COLO829 (cell line): ENCODE measurements at places on chromosomes 16 and 17.

GRCh38 chr16:84820305-84820684 is 510 bp downstream of the CRISPLD2 start:
- DNase-seq: no peak

DNA sequence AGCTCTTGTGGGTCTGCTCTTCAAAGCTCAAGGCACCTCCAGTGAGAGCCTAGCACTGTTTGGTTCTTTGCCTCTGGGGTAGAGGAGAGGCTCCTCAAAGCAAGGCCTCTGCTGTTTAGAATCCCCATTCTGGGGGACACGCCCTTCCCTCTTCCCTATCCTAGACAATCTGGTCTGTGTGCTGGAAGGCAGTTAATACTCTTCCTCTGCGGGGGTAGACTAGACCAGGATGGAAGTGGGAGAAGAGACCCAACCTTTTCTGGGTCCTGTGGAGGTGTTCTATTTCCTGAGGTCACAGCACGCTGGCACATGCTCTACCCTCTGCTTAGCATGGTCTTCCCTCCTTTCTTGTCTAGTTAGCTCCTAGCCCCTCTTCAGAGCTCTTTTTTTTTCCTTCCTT is 7.7 kb downstream of the ERAL1 start:
- DNase-seq: no peak

GRCh38 chr17:57945996-57946797 is 9.0 kb downstream of the CUEDC1 start:
- no peak for DNase-seq

DNA sequence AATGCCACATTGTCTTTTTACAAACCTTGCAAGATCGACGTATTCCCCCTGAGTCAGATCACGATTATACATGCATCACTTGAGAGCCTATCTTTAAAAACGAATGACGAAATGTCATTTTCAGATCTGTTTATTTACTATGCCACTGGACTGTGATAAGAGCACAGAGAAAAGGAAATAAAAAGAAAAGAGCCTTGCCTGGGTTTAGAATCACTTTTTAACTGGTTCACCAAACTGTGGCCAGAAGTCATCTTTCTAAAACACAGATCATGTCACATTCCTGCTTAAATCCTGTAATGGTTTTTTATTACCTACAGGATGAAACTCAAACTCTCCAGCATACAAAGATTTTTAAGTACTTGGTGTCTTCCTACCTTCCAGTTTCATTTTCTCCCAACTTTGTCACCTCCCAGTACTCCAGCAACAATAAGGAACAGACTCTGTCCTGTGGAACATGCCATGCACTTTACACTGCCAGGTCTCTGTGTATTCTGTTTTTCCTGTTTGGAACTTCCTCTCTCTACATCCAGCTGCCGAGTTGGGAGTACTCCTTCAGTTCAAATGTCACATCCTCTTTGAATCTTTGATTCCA is 91.5 kb downstream of the SNX11 start:
- DNase-seq: no peak

GRCh38 chr17:76498876-76499251 is 2.4 kb downstream of the RHBDF2 start:
- no peak for DNase-seq

DNA sequence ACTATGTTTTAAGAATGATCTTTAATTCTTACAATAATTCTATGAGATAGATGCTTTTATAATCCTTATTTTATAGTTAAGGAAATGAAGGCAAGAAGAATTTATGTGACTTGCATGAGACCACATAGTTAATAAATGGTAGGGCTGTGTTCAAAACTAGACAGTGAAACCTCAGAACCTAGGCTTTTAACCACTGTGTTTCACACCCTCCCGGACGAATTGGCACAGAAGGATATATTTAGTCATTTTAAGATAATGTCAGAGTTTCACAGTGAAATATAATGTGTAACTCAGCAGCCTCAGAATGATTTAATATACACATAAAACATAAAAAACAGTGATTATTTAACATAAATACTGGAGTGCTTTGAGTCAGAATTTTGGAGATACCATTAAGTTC is 57.0 kb downstream of the NSRP1 start:
- DNase-seq: no peak

- DNase-seq: no peak
Measured at GRCh38 chr17:56119191-56119590, 34.1 kb upstream of the ANKFN1 start.

DNA sequence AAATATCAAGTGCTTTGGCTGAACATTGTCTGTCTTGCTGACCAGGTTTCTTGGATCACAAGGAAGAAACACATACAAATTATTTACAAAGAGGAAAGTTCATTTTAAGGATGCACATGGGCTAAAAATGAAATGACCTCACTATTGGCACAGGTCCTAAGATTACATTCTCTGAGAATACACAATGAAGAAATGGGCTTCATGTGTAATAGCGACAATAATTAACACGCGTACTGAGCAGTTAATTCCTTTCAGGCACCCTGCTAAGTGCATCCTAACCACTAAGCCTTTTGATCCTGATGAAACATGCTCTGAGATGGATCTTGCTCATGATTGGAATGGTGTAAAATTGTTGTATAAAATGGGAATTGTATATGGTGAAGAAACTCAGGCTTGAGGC is 429.0 kb downstream of the HS3ST4 start:
- DNase-seq: no peak

DNA sequence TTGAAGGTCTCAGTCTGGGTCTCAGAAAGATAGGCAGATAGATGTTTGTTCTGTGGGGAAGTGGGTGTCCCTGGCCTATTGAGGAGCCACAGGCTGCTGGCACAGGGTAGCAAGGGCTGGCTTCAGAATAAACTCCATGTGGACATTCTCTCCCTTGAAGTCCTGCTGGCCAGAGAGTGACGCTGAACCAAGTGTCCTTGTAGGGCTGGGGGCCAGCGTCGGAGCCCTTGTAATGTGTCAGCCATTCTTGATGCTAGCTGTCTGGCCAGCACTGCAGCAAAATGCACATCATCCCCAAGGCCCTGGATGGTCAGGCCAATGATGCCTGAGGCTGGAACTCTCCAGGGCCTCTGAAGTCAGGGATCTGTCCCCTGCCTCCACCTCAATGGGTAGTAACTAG is 103.3 kb downstream of the CCDC182 start:
- DNase-seq: no peak

- DNase-seq: no peak
Measured at GRCh38 chr17:27569257-27569722, 61.7 kb upstream of the LGALS9 start.

- DNase-seq: no peak
Measured at GRCh38 chr16:66337463-66338188, 28.9 kb upstream of the CDH5 start.

- no peak for DNase-seq
Measured at GRCh38 chr17:11467639-11468038, 130.6 kb upstream of the DNAH9 start.

DNA sequence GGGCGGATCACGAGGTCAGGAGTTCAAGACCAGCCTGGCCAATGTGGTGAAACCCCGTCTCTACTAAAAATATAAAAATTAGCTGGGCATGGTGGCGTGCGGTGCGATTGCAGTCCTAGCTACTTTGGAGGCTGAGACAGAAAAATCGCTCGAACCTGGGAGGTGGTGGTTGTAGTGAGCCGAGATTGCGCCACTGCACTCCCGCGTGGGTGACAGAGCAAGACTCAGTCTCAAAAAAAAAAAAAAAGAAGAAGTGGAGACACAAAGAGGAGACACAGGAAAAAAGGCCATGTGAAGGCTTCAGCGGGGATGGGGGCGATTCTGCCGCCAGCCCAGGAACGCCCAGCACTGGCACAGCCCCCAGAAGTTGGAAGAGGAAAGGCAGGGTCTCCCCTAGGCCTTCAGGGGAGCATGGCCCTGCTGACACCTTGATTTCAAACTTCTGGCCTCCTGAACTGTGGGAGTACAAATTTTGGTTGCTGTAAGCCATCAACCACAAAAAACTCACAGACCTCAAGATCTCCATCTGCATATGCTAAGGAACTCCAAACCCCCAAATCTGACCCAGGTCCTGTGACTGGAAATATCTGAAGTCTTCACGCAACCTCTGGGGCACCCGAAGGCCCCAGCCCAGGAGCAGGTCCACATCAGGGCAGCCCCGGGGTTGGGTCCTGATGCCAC is 7.0 kb downstream of the SGSH start:
- no peak for DNase-seq

- no peak for DNase-seq
Measured at GRCh38 chr16:53680756-53681155, 22.9 kb downstream of the RPGRIP1L start.
